ENCODE measurements at places on chromosomes 6 and 20.

DNA sequence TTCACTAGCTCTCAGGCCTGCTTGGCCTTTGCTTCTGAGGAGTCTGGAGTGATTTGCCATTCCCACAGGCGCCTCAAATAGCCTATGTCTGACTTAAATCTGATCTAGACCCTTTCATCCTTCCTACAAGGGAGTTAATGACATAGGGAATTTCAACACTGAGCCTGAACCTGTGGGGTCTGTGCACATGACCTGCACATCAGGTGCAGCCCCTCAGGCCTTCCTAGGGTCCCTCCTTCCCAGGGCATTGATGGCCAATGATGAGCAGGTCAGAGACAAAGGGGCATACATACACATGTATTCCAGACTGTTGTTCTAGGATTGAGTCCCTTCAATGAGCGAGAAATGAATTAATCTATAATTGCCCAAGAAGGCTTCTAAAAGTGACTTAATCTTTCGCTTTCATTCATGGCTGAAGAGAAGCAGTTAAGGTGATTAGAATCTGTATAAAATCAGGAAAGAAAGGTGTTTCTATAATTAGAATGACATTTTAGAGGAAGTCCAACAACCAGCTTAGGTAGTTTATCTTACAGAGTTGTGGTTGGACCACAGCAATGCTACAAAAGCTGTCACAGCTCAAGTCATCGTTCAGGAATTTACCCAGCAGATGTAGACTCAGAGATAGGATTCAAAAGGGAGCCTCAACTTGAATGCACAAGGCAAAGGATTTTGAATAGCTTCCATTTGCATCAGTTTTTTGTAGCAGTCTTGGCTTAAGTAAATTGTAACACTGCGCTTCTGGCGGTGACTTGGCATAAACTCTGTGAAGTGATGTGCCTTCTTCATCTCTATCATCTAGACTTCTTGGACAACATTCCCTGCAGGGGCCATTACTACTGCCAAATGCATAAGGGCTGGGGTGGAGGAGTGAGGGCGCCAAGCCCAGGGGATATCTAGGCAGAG is 27.0 kb upstream of the TBC1D7 start:
- no peak for DNase-seq

- no peak for DNase-seq
Observed at GRCh38 chr6:36920049-36920448, 34.3 kb downstream of the C6orf89 start.

DNA sequence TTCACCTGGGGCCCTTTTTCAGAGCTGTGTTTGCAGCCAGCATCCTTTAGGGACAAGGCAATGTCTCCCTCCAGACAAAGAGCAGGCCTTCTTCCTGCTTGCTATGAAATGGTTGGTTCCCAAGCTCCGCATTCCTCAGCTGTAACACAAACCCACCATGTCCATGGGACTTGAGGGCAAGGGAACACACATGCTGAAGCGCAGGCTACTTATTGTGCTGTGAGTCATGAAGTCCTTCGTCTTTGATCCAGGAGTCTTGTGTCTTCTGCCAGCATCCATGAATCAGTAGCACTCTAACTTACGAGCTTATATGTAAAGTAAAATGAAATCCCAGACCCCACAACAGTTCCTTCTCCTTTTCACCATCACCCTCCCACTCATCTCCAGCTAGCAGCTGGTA is 59.0 kb downstream of the ANKRD60 start:
- no peak for DNase-seq

DNA sequence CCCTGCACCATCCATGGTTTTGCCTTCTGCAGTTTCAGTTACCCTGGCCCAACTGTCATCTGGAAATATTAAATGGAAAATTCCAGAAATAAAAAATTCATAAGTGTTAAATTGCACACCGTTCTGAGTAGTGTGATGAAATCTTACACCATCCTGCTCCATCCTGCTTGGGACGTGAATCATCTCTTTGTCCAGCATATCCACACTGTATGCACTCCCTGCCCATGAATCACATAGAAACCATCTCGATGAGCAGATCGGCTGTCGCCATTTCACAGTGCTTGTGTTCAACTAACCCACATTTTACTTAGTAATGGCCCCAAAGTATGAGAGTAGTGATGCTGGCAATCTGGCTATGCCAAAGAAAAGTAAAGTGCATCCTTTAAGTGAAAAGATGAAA is 105.9 kb upstream of the ID4 start:
- DNase-seq = no peak

- no peak for DNase-seq
Observed at GRCh38 chr6:2984738-2985406, 13.5 kb upstream of the SERPINB6 start.

DNA sequence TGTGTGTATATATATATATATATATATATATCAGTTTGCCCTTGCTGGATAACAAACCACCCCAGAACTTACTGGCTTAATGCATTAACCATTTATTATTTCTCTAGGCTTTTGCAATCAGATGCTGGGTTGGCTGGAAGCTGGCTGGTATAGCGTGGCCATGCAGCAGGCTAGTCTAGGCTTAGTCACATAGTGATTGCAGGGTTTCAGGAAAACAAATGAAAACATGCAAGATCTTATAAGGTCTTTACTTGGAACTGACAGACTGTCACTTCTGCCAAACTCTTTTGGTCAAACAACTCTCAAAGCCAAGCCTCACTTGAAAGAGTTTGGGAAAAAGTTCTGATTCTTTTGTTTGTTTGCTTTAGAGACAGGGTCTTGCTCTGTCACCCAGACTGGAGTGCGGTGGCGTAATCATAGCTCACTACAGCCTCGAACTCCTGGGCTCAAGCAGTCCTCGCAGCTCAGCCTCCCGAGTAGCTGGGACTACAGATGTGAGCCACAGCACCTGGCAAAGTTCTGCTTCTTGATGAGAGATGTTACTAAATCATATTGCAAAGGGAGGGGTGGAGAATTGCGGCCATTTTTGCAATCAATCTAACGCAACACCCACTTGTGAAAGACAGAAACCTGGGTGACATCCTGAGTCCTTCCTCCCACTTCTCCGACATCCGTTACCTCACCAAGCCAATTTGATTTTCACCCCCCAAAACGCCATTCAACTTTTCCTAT is 74.6 kb upstream of the RNF24 start:
- no peak for DNase-seq

DNA sequence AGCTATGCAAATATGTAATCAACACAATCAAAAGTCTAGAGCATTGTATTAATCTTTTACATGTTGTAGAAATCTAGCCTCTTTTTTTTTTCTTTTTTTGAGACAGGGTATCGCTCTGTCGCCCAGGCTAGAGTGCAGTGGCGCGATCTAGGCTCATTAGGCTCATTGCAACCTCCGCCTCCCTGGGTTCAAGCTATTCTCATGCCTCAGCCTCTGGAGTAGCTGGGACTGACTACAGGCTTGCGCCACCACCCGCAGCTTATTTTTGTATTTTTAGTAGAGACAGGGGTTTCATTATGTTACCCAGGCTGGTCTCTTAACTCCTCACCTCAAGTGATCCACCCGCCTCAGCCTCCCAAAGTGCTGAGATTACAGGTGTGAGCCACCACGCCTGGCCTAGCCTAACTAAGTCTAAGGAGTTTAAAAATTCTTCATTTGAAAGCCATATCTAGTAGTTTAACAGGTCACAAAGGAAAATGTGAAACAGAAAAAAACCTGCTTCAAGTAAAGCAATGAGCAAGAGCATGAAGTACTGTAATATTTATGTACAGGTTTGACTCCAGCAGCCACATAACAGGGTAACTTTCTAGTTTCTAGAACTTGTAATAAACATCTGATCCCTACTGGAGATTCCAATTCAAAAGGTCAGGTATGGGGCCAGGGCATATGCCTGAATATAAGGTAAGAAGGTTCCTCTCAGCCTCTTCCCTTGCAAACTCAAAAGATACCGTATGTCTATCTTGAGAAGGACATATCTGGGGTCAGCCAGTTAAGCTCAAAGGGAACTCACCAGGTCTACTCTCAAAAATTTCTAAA is 4.4 kb downstream of the CPNE1 start:
- no peak for DNase-seq

- no peak for DNase-seq
Observed at GRCh38 chr6:168252267-168252666, 67.3 kb downstream of the DACT2 start.

DNA sequence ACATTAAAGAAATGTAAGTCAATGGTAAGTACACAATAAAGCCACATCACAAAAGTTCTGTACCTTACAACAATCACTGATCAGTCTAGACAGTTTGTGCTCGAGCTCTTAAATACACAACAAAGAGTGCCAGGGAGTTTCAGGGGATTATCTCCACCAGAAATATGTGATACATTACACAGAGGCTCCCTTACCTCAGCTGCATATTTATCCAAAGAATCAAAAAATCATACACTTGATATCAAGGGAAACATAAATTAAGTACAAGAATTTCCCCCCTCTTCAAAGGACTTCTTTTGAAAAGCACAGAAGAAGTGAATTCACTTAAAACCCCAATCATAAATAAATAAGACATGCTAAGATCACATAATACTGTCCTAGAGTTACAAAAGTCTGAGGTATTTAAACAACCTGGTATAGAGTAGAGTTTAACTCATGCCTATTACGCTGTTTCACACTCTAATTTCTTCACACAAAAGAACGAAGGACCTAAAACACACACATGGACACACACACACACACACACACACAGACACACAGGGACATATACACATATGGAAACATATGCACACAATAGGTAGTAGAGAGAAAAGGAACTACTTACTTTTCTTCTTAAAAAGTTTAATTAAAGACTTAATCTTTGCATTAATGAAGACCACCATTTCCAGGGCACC is 528 bp downstream of the NHSL1 start:
- DNase-seq = no peak

- no peak for DNase-seq
Observed at GRCh38 chr20:43824309-43825050, 90.2 kb upstream of the TOX2 start.

- DNase-seq = peak; percentile 54
Observed at GRCh38 chr6:26286168-26286877, 78.7 kb upstream of the BTN3A2 start.

DNA sequence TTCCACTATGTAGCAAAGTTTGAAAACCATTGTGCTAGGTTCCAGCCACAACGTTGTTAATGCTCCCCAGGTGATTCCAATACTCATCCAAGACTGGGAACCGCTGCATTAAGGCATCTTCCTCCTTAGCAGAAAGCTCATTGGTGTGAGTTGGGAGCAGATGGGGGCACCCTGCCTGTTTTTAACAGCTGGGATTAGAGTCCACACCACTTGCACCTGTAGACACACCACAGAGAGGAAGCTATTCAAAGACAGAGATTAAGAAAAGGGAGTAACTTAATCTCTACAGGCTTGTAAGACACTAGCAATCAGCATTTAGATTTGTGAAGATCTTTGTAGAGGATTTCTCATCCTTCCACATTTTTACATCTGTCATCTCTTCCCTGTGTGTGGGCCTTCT is 333.9 kb upstream of the SOX4 start:
- DNase-seq = no peak

DNA sequence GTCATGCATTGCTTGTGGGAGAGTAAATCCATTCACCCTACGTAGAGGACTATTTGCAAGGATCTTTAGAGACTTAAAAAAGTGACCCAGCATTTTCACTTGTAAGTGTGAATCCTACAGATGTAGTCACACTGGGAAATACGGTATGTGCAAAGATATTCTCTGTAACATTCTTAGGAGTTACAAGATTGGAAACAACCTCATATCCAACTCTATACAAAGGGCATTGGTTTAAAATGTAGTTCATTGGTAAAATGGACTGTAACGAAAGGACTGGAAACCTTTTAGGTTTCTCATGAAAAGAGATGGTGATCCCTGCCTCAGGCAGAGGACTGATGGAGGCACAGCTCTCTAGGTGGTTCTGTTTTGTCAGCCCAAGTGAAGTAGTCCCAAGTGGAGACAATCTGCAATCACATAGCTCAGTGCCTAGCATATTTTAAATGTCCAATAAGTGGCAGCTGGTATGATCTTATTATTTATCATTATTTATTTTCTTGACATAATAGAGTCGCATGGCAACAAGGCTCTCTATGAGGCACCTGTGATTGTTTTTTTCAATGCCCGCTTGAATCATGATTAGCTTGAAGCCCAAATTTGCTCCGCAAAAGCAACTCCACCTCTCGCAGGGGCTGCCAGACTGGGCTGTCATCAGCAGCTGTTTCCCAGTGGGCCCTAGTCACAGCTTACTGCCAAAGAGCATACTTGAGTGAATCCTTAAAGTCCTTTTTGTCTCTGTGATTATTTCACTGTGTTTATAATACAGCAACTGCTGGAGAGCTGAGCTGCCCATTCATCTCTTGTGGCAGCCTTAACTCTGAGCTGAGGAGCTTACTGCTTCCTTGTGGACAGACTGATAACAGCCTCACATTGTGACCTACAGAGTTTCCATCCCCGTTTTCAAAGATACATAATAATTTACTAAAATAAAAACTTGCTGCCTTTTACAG is 19.8 kb upstream of the ENPP1 start:
- no peak for DNase-seq

- DNase-seq = no peak
Observed at GRCh38 chr6:15254070-15254975, 8.5 kb downstream of the JARID2 start.

GRCh38 chr20:8853805-8854338 is 215.0 kb upstream of the PLCB4 start:
- DNase-seq = no peak

GRCh38 chr6:70980727-70981126 is 23.9 kb upstream of the B3GAT2 start:
- no peak for DNase-seq

- DNase-seq = no peak
Observed at GRCh38 chr20:18496042-18496441, 983 bp downstream of the RBBP9 start.

DNA sequence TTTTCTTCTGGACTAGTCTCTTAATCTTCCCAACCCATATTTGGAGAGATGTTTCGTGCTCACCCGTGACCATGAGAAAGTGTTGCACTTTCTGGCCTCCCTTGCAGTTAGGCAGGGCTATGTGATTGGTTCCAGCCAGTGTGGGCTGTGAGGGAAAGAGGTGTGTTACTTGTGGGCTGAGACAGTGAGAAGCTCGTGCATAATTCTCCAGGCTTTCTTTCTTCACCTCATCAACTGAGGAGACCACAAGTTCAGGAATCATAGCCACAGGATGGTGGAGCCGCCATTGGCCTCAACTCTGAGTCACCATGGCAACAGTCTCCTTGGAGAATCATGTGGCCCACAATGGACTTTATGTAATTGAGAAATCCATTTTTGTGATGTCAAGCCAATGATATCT is 57.5 kb upstream of the FUCA2 start:
- no peak for DNase-seq

- no peak for DNase-seq
Observed at GRCh38 chr20:54152227-54153040, 21.4 kb downstream of the CYP24A1 start.

DNA sequence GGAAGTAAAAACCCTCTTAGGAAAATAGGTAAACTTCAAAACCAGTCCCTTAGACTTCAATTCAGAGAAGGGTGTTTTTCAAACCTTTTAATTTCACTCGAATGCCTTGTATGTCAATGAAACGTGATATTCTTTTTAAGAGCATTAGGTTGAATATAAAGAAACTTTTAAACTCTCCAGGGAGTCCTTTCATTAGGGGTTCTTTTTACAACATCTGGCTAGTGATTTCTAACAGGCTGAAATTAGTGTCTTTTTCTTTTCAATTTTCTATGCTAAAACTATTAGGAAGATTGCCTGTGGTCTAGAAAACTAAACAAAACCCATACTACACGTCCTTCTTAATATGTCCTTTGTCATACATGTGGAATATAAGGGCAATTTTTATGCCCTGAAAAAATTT is 569.7 kb upstream of the CITED2 start:
- DNase-seq = no peak
